ENCODE measurements at places on chromosomes 6 and 20.

- no peak for DNase-seq
These were observed 85.8 kb downstream of the SLC35F1 start for GRCh38 chr6:117992856-117993255.

DNA sequence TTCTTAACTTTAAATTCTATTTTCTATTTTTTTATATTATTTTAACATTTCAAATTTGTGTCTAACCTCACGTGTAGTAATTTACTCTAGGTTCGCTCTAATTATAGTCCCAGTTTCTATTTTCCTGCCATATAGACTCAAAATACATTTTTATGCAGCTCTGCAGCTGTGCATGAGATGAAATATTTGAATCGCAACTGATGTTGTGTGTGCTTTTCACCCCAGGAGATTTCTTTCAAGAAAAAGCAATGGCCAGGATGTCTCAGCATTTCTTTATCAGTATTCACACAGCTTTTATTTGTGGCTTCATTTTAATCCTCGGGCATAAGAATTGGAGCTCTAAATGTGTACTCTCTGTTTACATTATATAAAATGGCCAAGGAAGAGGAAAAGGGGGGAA lies 157.6 kb downstream of the HDGFL1 start:
- no peak for DNase-seq

- DNase-seq: no peak
These were observed 15.6 kb upstream of the RSPO4 start for GRCh38 chr20:1017677-1018076.

DNA sequence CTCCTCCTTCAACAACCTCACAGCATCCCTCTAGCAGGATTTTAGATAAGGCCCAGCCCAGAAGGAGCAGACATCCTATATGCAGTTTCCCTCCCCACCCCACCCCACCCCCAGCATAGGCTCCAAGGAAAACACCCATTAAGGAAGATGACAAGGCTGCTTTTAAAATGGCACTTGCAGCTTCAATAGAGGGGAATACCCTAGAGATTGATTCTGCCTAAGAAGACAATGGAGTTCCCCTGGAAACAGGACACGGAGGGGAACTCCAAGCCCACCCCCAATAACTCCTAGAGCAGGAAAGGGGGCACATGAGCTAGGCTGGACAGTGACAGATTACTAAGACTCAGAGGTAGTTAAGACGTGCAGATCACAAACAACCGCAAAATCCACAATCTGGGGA lies 34.7 kb downstream of the CPNE5 start:
- no peak for DNase-seq

- no peak for DNase-seq
These were observed 258.9 kb upstream of the TCF21 start for GRCh38 chr6:133629970-133630369.

- peak; percentile 25 for DNase-seq
These were observed 64.4 kb downstream of the GTF2H5 start for GRCh38 chr6:158232316-158233213.

DNA sequence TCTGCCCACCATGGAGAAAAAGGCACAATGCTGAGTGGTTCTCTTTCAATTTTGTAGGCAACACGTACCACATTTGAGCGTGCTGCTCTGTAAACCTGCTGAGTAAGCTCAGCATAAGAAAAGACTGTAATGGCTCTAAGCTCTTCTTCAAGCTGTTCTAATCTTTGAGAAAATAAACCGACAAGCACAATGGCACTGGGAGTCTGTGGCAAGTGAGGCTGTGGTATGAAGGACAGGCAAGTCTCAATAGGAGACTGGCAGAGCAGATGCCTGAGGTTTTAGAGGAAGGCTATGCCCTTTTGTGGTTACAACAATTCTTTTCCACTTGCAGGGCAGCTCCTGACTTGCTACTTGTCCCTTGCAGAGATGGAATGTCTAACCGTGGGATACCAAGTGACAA lies 136.7 kb upstream of the EXOC2 start:
- DNase-seq: no peak

- DNase-seq: no peak
These were observed 6.9 kb downstream of the ZKSCAN3 start for GRCh38 chr6:28356666-28357020.

- DNase-seq: no peak
These were observed 233.5 kb upstream of the HS3ST5 start for GRCh38 chr6:114576330-114576729.

GRCh38 chr6:147057705-147058342 lies 146.4 kb upstream of the STXBP5 start:
- DNase-seq: no peak

DNA sequence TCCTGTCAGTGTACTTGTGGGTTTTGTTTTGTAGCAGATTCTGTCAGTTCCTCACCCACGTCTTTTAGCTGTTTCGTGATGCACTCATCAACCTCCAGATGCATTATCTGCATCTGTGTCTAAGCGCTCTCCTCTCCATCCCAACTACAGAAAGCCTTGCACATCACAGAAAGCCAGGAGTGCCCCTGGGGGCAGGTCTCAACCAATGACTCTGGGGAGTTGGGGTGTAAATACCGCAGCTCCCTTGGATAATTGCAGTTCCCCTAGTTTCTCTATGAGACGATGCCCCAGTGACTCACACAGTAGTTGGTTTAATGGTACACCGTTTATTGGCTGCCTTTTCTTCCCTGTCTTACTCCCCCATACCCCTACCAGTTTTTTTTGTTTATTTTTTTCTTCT lies 158.1 kb downstream of the SOX4 start:
- no peak for DNase-seq

DNA sequence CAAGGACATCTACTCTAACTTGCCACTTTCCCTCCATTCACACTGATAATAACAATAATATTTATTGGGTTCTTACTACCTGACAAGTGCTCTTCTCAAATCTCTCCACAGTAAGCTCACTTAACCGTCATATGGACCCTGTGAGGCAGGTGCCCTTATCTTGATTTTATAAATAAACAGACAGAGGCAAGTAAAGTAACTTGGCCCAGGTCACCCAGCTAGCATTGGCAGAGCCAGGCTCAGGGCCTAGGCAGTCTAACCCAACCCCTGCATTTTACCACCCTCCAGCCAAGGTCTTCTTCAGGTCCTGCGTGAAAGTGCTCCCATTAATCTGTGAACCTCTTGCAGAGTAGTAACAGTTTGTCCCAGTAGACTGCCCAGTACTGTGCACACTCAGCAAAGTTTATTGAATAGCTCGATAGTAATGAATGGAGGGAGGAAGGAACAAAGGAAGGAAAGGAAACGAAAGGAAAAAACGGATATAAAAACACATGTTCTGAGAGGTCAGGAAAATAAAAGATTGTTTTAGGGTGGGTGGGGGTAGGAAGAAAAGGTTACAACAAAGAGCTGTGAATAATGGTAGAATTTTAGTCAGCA lies 17.0 kb upstream of the STX11 start:
- no peak for DNase-seq

GRCh38 chr6:116512734-116513133 lies 1.3 kb downstream of the CALHM5 start:
- DNase-seq: no peak
